ENCODE measurements at places on chromosomes 7 and 10.
A peak's percentile ranks its signal among the peaks of the same experiment; 100 is the strongest.

DNA sequence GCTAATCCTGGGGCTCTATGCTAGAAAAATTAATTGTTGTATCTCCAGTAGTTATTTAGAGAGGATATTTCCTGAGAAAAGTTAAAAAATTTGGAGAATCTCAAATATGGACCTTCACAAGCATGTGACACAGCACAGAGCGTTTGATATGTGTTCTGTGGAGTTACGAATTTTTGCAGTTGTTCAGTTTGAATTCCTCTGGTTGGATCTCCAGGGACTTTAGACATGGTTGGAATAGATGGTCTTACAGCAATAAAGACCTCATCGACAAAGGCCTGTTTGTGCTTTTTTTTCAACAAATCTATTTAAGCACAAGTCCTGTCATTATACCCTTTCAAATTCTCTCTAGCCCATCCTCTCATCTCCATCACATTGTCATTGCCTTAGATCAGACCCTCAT lies 138.0 kb downstream of the TES start:
- no peaks in the 10 kb centered on the region for H3K4me1 ChIP-seq
- peaks cover 7% of the 10 kb centered on the region for H3K27me3 ChIP-seq
- no peak overlapping the region for H3K4me3 ChIP-seq
- DNase-seq: no peak
- H3K27ac ChIP-seq: no peak overlapping the region
- no peaks in the 10 kb centered on the region for H3K36me3 ChIP-seq

- H3K36me3 ChIP-seq: peaks cover 10% of the 10 kb centered on the region
- no peaks in the 10 kb centered on the region for H3K27me3 ChIP-seq
- peaks cover 36% of the 10 kb centered on the region for H3K4me1 ChIP-seq
Observed at GRCh38 chr10:80485076-80485945, 31.2 kb downstream of the TSPAN14 start.

DNA sequence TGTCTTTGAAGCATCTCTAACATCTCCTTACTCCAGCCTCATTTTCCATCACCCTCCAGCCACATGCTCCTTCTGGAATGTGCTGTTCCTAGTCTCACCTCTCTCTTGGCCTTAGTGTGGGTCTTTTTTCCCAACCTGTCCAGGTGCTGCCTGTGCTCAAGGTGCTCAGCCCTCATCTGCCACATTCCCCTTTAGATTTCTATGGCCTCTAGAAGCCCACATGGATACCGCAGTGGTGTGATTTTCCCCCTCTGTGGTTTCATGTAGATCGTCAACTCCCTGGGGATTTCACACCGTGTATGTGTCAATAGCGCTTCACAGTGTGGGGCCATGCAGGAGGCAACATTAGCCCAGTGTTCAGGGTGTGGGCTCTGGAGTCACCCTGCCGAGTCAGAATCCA lies 32.5 kb downstream of the BMPER start:
- H3K27me3 ChIP-seq: peaks cover 28% of the 10 kb centered on the region
- H3K27ac ChIP-seq: no peak overlapping the region
- no peak for DNase-seq

DNA sequence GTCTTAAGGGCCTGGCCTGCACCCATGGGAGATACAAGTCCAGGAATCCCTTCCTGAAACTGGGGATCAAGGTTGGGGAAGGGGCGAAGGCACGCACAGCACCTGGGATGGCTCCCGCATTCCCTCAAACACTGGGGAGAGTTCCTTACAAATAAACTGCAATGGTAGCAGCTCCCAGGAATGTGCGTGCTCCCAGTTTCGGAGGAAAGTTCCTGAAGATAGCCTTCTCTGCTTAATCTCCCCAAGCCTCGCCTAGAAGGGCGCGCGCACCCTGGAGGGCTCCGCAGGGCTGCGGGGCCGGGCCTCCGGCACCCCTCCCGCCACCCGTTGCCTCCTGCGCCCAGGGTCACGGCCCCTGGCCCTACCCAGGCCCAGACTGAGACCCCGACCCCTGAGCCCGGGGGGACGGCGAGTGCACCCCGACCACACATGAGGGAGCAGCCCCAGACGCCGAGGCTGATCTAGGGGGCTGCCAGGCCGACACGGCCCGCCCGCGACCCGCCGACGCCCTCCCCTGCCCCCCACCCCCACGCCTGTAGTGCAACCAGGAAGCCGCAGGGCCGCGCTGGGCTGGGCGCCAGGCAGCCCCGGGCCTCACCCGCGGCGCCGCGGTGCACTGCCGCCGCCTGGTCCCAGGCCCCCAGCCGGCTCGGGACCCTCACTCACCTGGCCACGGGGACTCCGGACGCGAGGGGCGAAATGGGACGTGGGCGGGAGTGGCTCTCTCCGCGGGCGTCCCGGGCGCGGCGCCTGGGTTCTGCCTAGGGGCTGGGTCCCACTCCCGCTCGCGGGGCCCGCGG lies 460 bp downstream of the ANXA11 start:
- H3K27me3 ChIP-seq: no peaks in the 10 kb centered on the region
- H3K36me3 ChIP-seq: peaks cover 28% of the 10 kb centered on the region
- H3K4me1 ChIP-seq: peaks cover 40% of the 10 kb centered on the region
- H3K27ac ChIP-seq: peak overlapping the region; percentile 89
- no peak for DNase-seq

GRCh38 chr7:101927802-101928201 lies 110.4 kb downstream of the CUX1 start:
- no peak overlapping the region for H3K4me3 ChIP-seq
- H3K27ac ChIP-seq: no peak overlapping the region
- peaks cover 34% of the 10 kb centered on the region for H3K36me3 ChIP-seq
- H3K27me3 ChIP-seq: no peaks in the 10 kb centered on the region
- peaks cover 38% of the 10 kb centered on the region for H3K4me1 ChIP-seq

- no peak overlapping the region for H3K27ac ChIP-seq
- no peaks in the 10 kb centered on the region for H3K27me3 ChIP-seq
- H3K4me1 ChIP-seq: peaks cover 7% of the 10 kb centered on the region
- no peak for DNase-seq
Observed at GRCh38 chr10:112601214-112602090, 154.4 kb downstream of the VTI1A start.

DNA sequence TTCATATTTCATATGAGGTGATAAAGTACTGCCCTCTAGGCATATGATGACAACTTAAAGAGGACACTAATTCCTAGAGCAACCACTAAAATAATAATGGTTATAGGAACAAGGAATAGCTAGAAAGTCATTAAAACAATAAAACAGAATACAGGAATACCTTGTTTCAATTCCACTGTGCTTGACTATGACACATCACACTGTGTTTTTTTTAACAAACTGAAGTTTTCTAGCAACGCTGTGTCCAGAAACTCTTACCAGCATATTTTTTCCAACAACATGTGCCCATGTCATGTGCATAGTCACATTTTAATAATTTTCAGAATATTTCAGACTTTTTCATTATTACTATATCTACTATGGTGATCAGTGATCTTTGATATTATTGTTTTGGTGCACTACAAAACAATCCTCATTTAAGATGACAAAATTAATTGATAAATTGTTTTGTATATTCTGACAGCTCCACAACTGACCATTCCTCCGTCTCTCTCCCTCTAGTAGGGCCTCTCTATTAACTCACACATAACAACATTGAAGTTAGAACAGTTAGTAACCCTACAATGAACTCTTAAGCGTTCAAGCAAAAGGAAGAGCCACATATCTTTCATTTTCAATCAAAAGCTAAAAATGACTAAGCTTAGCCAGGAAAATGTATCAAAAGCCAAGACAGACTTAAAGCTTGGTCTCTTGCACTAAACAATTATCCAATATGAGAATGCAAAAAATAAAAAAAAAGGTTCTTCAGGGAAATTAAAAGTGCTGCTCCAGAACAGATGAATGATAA lies 85.8 kb downstream of the SNX13 start:
- no peak overlapping the region for H3K4me3 ChIP-seq
- H3K36me3 ChIP-seq: peaks cover 72% of the 10 kb centered on the region
- H3K4me1 ChIP-seq: no peaks in the 10 kb centered on the region
- DNase-seq: no peak
- no peaks in the 10 kb centered on the region for H3K27me3 ChIP-seq

DNA sequence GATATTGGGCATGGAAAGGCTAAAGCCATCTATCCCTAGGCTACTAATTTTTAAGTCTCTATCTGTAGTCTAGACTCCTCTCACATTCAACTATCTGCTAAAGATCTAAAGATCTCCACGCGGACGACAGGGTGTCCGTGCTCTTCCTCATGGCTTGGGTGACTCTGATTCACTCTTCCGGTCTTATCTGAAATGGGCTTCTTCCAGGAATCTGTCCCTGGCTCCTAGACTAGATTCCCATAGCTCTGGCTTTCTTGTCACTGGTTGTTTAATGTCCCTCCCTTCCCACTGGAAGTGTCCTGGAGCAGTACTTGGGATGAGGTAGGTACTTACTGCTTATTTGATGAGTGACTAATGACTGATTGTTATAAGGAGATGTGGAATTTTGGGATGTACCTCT lies 62.0 kb upstream of the PODXL start:
- H3K27me3 ChIP-seq: peaks cover 9% of the 10 kb centered on the region
- H3K27ac ChIP-seq: no peak overlapping the region
- no peaks in the 10 kb centered on the region for H3K36me3 ChIP-seq
- no peak for DNase-seq
- H3K4me3 ChIP-seq: no peak overlapping the region

GRCh38 chr10:132590752-132591121 lies 53.1 kb downstream of the INPP5A start:
- H3K36me3 ChIP-seq: peaks cover 14% of the 10 kb centered on the region
- peaks cover 95% of the 10 kb centered on the region for H3K4me1 ChIP-seq
- no peaks in the 10 kb centered on the region for H3K27me3 ChIP-seq
- peak overlapping the region; percentile 54 for H3K27ac ChIP-seq

- no peaks in the 10 kb centered on the region for H3K4me1 ChIP-seq
- H3K27me3 ChIP-seq: no peaks in the 10 kb centered on the region
- no peak for DNase-seq
- H3K36me3 ChIP-seq: no peaks in the 10 kb centered on the region
- no peak overlapping the region for H3K4me3 ChIP-seq
Observed at GRCh38 chr7:112130729-112131410, 75.3 kb downstream of the DOCK4 start.

DNA sequence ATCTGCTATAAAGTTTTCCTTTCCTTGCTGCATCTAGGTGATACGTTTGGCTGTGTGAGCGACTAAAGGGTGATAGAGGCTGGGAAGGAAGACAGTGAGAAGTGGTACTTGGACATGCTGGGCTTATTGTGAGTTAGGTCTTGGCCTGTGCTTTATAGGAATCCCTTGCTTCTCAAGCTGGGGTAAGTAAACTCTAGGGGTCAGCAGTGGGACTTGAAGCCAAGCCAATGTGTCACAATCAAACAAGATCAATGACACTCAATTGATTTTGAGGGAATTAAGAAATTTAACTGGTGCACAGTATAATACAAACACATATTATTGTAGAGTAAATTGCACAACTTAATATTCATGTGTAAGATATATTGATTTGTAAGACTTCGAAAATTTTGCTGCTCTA lies 155.8 kb upstream of the AOAH start:
- no peaks in the 10 kb centered on the region for H3K27me3 ChIP-seq
- no peak overlapping the region for H3K4me3 ChIP-seq
- no peak overlapping the region for H3K27ac ChIP-seq
- peaks cover 23% of the 10 kb centered on the region for H3K36me3 ChIP-seq
- no peak for DNase-seq

- H3K4me3 ChIP-seq: no peak overlapping the region
- H3K27ac ChIP-seq: no peak overlapping the region
- H3K36me3 ChIP-seq: no peaks in the 10 kb centered on the region
- no peak for DNase-seq
- no peaks in the 10 kb centered on the region for H3K4me1 ChIP-seq
- no peaks in the 10 kb centered on the region for H3K27me3 ChIP-seq
Observed at GRCh38 chr7:79612903-79613302, 159.4 kb upstream of the MAGI2 start.

DNA sequence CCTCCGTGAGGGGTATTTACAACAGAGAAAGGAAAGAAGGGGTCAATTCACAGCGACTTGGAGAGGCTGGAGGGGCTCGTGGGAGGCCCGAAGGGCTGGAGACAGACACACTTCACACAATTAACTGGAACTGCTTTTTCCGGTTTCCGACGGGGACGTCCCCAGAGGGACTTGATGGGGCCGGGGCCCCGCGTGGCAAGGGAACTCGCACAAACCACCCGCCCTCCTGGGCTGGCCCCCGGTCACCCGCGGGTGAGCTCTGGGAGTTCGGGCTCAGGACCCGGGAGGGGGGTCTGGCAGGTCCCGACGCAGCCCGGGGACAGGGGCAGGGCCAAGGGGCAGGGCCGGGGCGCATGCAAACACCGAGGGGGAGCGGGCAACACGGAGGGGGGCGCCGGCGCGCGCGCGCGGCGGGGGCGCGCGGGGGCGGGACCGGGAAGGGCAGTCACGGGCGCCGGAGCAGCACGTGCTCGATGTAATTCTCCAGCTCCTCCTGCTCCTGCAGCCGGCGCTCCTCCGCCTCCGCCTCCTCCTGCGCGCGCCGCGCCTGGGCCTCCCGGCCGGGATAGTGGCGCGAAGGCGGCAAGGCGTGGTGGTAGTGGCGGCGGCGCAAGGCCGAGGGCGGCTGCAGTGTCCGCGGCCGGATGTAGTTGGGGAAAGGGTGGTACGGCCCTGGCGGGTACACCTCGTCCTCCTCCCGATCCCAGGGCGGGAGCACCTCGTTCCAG lies 2.7 kb downstream of the VGF start:
- H3K4me1 ChIP-seq: peaks cover 26% of the 10 kb centered on the region
- H3K27ac ChIP-seq: peak overlapping the region; percentile 85
- peaks cover 34% of the 10 kb centered on the region for H3K36me3 ChIP-seq
- no peak for DNase-seq
- H3K27me3 ChIP-seq: peaks cover 38% of the 10 kb centered on the region

DNA sequence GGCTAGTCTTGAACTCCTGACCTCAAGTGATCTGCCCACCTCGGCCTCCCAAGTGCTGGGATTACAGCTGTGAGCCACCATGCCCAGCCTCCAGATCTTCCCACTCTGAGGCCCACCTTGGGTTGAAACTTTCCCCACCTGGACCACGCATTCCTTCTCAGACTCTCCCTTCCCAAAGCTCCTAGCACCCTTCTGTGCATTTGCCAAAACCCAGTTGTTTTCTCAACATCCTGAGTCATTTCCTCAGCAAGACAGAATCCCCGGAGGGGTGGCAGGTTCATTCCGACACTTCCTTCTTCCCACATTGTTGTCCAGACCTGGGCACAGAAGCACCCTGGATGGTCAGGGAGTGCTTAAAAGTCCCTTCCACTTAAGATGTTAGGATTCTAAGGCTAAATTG lies 28.9 kb downstream of the BAG3 start:
- H3K27me3 ChIP-seq: peaks cover 14% of the 10 kb centered on the region
- no peak for DNase-seq
- no peak overlapping the region for H3K27ac ChIP-seq
- H3K4me1 ChIP-seq: peaks cover 4% of the 10 kb centered on the region

GRCh38 chr10:27723436-27723835 lies 22.2 kb downstream of the MKX start:
- peaks cover 14% of the 10 kb centered on the region for H3K27me3 ChIP-seq
- DNase-seq: no peak
- peaks cover 15% of the 10 kb centered on the region for H3K4me1 ChIP-seq
- H3K4me3 ChIP-seq: no peak overlapping the region
- no peak overlapping the region for H3K27ac ChIP-seq

GRCh38 chr10:130127364-130128061 lies 8.7 kb upstream of the GLRX3 start:
- peaks cover 69% of the 10 kb centered on the region for H3K27me3 ChIP-seq
- peak; percentile 43 for DNase-seq
- no peak overlapping the region for H3K27ac ChIP-seq
- peaks cover 4% of the 10 kb centered on the region for H3K4me1 ChIP-seq
- H3K36me3 ChIP-seq: no peaks in the 10 kb centered on the region

All from stimulated activated naive B cell treated with anti-CD40 and anti-IgM and Interleukin-4, amounts not matched to agents 10 μg/mL and 1 μg/mL and 100 μg/mL, for 72 hours (primary cell).